Colonic mucosa (tissue), 4 donors: ENCODE measurements at places on chromosomes 1 and 21. TPM values are rescaled to one million over a fixed set of nuclear protein-coding genes. Genes with fewer than 3 reads are reported as not detected.

- no peak for DNase-seq
These were observed 673.6 kb downstream of the PTPRU start for GRCh38 chr1:29909962-29910361.

DNA sequence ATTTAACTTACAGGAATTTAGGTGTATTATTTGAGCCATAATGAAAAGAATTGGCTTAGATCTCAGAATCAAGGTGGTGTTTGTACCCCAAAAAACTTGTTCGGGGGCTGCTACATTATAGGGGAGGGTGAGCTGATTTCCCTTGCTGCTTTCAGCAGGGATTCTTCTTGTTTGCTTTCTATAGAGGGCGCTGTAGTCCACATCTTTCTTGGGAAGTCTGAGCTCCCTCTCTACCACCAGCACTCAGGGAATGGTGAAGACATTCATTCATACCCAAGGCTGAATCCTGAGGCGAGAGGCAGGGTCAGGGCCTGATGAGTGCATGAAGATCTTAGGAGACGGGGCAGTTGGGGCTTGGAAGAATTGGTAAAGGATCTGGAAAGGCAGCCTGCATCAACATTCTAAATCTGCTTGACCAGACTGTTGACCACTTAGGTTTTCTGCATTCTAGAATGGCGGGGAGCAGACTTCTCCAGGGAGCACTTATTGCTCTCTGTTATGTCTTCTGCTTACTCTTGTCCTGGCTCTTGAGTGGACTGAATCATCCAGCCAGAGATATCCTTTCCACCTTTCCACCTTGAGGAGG is 18.9 kb downstream of the SPATA46 start:
- DNase-seq = peak; percentile 57

- DNase-seq = peak; percentile 60
These were observed 51.3 kb upstream of the IFFO2 start for GRCh38 chr1:19007491-19008441.

GRCh38 chr1:95974586-95974985 is 740.6 kb downstream of the RWDD3 start:
- no peak for DNase-seq

Gene KRTAP10-1
- not detected for total RNA-seq

GRCh38 chr1:2413495-2414296 is 1.3 kb upstream of the PEX10 start:
- DNase-seq = peak; percentile 49

DNA sequence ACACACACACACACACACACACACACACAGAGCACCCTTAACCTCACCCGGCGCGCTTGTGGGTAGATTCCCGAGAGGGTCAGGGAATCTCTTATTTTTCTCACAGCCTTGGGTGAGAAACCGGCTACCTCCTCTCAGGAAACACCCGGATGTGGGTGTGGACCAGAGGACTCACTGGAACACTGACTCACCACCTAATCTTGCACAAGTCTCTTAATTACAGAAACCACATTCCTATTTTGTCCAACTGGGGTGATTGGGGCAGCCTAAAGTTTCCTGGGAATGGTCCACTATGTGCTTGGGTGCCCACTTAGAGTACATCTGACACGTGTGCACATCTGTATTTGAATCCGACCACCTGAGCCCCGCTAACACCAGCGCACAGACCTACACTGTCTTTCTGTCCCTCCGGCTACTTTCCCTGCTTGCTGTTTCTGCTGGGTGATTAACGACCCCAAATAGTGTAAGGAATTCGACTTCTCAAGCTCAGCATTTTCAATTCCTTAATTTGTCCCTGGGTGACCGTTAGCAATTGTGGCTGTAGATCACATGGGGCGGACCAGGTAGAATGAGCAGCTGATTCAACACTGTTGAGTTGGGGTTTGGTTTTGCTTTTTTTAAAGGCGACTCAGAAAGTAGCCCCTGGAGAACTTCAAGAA is 14.0 kb upstream of the TBX15 start:
- no peak for DNase-seq

Gene SERPINC1
- 0.29 TPM for total RNA-seq

- peak; percentile 50 for DNase-seq
These were observed 125.3 kb upstream of the CACYBP start for GRCh38 chr1:174874331-174875053.

Gene FCMR
- 2.7 TPM for total RNA-seq

DNA sequence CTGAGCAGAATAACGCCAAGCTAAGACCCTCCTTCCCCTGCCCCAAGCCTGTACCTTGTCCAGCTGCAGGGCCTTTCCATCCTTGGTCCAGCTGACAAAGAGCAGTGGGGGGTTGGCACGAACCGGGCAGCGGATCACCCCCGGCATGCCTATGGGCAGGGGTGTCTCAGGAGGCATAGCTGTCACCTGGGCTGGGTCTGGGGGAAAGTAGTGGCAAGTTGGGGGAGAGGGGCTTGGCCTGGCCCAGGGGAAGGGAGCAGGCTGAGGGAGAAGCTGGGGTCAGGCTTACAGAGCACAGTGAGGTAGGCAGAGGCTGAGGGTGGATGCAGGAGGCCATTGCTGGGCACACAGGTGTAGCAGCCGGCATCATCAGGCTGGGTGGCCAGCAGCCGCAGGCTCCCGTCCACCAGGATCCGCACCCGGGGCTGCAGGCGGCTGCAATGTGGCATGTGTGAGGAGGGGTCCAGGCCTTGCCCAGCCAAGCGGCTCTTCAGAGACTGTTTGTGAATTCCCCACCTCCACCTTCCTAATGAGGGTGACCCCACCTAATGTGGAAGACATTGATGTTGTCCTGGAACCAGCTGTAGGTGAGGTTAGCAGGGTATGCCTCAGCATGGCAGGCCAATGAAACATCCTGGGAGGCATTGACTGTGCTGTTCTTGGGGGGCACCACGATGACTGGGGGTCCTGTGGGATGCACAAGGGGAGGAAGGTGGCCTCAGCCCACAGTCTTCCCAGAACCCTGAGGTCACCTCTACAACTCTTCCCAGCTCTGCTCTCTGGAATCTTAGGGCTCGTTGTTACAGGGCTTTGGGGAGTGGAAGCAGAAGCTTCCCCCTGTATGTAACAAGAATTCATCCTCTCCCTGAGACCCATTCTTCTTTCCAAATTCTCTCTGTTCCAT is 9.1 kb upstream of the TAGLN2 start:
- no peak for DNase-seq

GRCh38 chr1:86335916-86336315 is 60.2 kb downstream of the ODF2L start:
- no peak for DNase-seq

- no peak for DNase-seq
These were observed 278.2 kb downstream of the USP25 start for GRCh38 chr21:16007943-16008342.

DNA sequence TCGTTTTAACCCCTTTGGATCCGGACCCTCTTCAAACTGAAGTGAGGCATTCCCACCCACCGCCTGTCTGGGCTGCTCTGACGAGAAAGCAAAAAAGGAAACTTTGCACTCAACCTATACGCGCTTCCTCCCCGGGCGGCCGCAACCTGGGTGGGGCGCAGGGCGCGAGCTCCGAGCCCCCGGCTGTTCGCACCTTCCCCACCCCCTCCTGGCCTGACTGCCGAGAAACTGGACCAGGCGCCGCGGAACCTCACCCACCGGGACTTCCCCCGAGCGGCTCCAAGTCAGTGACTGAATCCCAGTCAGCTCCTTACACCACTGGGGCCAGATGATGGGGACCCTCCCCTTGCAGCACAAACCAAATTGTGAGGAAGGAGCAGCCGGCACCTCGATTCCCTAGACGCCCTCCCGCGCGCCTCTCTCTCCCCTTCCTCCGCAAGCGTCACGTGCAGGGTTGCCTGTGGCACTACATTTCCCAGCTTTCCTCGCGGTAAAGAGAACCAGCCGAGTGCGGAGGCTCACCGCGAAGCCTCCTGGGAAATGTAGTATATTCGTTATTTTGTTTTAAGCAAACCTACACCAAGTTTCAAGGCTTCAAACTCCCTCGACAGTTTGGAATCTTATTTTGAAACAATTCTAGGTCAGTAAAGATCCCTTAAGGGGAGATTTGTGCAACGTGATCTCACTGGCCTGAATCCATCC is at the start of gene RAB29:
TSS of gene RAB29 (minus strand) at position 468 of the 702 bp plus-strand sequence. CDS start 526 bp downstream, outside the sequence.
- peak; percentile 84 for DNase-seq

GRCh38 chr1:43035821-43036741 is 77.4 kb upstream of the SLC2A1 start:
- DNase-seq = no peak

Gene MAP10
- 2.4 TPM for total RNA-seq

Gene BCAR3
- 47.7 TPM for total RNA-seq

Gene IL20
- total RNA-seq = not detected

Gene PAFAH2
- 34.8 TPM for total RNA-seq

GRCh38 chr1:76239470-76239918 is 164.9 kb downstream of the ST6GALNAC3 start:
- DNase-seq = no peak

Gene F5
- 0.24 TPM for total RNA-seq

Gene SPAG17
- not detected for total RNA-seq

Gene NT5C1A
- not detected for total RNA-seq

Gene NIBAN1
- 3.8 TPM for total RNA-seq

- DNase-seq = no peak
These were observed 58.2 kb downstream of the BCAR3 start for GRCh38 chr1:93623436-93623835.

- no peak for DNase-seq
These were observed 138.0 kb downstream of the RERE start for GRCh38 chr1:8679395-8679800.

DNA sequence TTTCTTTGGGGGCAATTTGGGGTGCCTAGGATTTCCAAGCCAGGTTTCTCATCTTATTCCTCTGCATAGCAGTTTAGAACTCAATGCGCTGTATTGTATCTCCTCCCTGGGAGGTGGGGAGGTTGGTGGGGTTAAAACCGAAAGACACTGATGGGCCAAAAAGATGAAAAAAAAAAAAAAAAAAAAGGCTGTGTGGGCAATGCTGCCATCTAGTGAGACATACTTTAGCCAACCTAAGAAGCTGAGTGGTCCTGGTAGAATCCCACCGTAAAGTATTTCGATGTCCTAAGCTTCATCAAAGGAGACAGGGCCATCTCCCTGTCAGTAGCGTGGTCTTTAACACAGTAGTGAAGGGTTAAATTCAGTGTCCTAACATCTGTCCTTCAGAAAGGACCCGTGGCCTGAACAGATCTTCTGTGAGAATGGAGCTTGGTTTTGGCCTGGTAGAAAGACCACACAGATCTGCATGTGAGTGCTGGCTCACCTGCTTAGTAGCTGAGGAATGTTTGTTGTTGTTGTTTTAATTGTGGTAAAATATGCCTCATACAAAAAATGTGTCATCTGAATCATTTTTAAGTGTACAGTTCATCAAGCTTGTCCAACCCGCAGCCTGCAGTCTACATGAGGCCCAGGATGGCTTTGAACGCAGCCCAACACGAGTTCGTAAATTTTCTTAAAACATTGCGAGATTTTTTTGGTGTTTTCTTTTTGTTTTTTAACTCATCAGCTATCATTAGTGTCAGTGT is 226.2 kb downstream of the KIF26B start:
- no peak for DNase-seq

Gene CLSTN1
- total RNA-seq = 215 TPM

DNA sequence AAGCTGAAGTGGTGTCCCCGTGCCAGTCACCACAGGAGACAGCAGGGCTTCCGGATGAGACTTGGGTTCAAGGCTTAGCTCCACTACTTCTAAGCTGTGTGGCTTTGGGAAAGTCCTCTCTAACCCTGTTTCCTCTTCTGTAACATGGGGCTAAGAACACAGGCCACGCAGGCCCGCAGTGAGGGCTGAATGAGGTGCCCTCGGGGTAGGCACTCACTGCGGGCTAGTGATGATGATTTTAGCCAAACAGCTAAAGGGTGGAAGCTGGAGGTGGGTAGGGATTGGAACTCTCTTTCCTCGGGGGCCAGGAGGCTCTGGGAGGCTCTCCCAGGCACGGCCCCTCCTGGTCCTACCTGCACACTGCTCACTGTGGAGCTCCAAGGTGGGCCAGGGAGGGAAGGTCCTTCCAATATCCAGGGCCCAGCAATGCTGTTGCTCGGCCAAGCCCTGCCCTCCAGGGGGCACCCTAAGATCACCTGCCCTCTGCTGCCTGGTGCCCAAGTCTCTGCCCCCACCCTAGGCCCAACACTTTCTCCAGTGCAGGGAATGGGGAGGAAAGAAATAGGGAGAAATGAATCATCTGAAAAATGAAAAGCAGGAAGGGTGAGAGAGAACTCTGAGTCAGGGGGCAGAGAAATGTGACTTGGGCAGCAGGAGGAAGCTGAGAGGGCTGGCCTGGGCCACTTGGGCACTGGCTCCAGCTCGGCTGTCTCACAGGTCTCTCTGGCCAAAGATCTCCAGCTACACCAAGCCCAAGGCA is 19.2 kb upstream of the EVA1B start:
- peak; percentile 60 for DNase-seq

Gene CR1
- total RNA-seq = 3.5 TPM

DNA sequence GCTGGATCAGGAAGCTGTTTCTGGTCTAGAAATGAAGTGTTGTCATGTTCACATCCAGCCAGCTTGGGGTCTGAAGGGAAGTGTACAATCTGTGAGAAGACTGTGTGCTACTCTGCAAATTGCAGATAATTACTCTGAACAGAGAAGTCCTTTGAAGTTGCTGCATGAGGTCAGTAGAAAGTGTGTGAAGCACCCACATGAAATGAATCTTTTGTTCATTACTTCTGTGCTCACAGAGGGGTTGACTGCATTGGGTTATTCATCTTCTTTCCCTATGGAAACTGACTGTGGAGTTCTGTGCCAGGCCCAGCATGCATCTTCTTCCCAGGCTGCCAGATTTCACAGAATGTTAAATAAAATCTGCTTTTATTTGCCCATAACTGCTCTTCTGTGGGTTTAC is 47.1 kb downstream of the CTH start:
- DNase-seq = no peak

- no peak for DNase-seq
These were observed 41.3 kb downstream of the AKNAD1 start for GRCh38 chr1:108815566-108815965.

GRCh38 chr1:76371941-76372340 is 297.4 kb downstream of the ST6GALNAC3 start:
- DNase-seq = no peak

DNA sequence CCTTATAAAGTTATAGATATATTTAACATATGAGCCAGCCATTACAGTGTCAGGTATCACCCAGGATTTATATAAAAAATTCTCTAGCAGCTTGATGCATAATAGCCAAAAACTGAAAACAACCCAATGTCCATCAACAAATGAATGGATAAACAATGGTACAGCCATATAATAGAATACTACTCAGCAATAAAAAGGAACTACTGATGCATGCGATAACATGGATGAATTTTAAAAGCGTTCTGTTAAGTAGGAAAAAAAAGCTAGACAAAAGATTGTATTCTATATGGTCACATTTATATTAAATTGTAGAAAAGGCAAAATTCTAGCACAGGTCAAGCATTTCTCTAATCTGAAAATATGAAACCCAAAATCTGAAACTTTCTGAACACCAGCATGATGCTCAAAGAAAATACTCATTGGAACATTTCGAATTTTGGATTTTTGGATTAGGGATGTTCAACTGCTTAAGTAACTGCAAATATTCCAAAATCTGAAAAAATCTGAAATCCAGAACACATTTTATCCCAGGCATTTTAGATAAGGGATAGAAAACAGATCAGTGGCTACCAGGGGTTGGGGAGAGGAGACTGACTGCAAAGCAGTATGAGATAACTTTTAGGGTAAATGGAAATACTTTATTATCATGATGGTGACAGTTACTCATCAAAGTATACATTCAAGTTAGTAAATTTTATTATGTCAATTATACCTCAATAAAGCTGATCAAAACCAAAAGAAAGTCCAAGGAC is 22.0 kb downstream of the SLC16A1 start:
- DNase-seq = no peak

Gene RGS13
- 1.0 TPM for total RNA-seq
